Activated CD8-positive, alpha-beta memory T cell treated with anti-CD3 and anti-CD28 coated beads for 1 hour (primary cell): ENCODE measurements at places on chromosomes 4 and X.

DNA sequence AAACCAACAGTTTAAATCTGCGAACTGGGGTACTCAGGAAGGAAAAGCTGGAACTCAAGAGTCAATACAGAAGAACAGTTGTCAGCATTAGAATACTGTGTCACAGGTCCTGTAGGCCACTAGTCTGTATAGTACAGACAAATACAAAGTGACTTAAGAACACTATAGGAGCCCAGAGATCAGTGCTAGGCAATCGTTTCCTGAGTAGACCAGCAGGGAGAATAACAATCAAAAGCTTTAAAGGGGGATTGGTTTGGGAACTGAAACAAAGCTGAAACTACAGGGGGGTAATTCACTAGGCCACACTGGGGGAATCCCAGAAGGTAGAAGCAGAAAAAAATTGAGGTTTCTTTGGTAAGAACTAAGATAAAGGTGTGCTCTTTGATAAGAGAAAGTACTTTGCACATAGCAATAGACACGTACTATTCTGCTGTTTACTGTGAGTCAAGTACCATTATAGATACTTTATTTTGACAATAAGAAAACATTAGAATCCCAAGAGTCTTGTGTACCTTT lies 339.7 kb downstream of the PCDH19 start:
- DNase-seq, result no peak

- DNase-seq, result no peak
Measured at GRCh38 chrX:107398115-107398514, 51.3 kb upstream of the FRMPD3 start.

GRCh38 chrX:19682712-19683331 lies 167.5 kb upstream of the MAP3K15 start:
- DNase-seq, result peak; percentile 46

GRCh38 chr4:74315376-74315775 lies 7.1 kb downstream of the EPGN start:
- DNase-seq, result no peak
